ENCODE measurements at places on chromosomes 7 and 10.

- DNase-seq, result no peak
Observed at GRCh38 chr10:92124616-92125143, 166.2 kb downstream of the CPEB3 start.

DNA sequence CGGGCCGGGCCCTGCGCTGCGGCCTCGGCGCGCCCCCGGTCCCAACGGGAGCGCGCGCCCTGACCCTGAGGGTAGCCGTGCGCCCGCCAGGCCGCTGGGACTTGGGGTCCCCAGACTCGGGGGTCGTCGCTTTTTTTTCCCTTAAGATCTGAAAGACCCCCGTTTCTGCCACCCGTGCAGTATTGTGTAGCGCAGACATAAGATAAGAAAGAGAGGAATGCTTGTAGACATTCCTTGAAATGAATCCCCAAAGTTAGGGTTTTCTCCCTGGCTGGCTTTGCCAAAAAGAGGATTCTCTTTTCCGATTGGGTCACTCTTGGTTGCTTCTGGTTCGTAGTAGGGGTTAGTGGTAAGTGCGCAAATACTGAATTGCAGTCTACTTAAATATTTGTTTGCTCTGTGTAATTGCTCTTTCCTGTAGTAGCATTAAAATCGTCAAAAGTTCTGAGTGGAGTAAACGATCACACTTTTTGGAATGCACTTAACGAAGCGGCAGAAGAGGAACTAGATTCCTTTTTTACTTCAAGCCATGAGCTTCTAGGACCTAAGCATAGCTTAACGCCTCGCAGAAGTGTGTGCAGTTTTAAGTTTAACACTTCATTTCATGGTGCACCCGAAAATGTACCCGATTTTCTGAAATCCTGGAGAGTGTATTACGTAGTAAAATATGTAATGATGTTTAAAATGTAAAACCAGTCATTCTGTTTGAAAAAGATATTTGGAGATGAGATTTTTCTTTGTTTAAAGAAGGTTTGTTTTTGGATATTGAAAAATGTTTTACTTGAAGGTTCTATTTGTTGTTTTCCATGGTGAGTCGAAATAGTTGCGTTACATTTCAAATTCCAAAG lies 1.3 kb downstream of the CUL1 start:
- DNase-seq, result no peak

- no peak for DNase-seq
Observed at GRCh38 chr7:20959281-20959680, 172.6 kb upstream of the SP8 start.

DNA sequence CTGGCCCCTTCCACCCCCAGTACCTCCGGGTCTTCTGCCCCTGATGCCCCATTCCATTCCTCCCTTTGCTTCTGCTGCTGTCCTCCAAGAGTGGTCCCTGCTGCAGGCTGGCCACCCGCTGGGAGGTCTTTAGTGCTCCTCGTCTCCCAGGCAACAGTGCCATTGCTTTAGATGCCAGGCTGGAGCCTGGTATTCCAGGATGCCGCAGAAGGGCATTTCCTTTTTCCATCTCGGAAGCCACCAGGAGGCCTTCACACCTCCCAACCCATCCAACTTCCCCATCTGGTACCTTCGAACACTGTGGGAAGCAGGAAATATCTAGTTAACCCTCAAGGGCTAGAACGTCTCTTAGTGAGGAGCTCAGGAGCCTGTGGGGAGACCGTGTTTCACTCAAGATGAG lies 92.9 kb upstream of the DUSP5 start:
- DNase-seq, result no peak

DNA sequence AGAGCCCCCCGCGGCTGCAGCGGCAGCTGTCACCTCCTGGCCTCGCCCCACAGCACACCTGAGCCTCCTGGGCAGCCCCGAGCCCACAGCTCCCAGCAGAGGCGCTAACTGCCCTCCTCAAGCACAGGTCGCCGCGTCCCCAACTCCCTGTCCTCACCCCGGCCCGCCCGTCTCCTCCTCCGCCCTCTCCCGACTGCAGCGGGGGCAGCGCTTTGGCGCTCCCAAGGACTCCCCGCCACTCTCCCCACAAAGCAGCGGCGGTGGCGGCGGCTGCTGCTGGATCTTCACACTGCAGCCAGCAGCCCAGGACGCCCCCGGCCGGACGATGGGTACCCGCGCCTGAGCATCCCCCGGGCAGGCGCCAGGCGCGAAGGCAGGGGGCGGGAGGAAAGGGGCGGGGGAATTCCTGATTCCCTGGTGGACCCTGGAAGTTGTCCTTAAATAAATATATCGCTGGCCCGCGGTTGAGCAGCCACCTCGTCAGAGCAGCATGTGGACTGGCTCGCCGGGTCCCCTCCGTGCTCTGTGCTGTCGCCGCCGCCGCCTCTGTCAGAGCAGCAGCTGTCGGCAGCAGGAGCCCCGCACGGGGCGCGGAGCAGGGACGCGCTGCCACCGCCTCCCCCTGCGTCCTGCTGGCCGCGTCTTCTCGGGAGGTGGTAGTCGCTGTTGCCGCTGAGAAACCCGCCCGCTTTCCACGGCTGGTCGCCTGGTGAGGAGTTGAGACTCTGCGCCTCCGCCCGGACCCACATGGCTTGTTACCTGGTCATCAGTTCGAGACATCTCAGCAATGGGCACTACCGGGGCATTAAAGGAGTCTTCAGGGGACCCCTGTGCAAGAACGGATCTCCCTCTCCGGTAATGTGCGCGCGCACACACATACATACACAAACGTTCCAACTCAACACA lies at the start of gene ZNF804B:
ZNF804B (plus strand) TSS at position 471 of the 906 bp plus-strand sequence; CDS start at position 748, 277 bp downstream.
- DNase-seq, result no peak

GRCh38 chr7:80974396-80975358 lies 55.8 kb upstream of the SEMA3C start:
- no peak for DNase-seq

DNA sequence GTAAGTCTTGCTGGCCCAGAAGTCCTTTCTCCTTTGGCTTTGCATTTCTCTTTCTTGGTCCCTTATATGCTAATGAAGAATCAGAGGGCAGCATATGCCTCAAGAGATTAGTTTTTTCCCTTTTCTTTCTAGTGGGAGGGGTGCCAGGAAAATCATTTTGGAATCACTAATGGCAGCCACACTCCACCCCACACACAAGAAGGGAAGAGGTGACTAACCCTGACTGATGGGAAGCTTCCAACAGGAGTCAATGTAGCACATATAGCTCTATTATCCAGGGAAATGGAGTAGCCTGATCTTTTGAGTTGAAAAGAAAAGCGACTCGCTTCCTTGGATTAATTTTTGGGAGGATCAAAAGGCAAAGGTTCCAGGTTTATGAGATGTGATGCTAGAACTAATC lies 225.3 kb downstream of the KIF20B start:
- DNase-seq, result no peak

- DNase-seq, result no peak
Observed at GRCh38 chr10:19168584-19168983, 120.0 kb downstream of the MALRD1 start.

GRCh38 chr10:126907423-126907970 lies 2.3 kb downstream of the DOCK1 start:
- DNase-seq, result no peak

GRCh38 chr10:129946859-129947258 lies 17.2 kb downstream of the EBF3 start:
- no peak for DNase-seq

Measured in stimulated activated CD8-positive, alpha-beta memory T cell treated with anti-CD3 and anti-CD28 coated beads, Interleukin-15, amount 100 ng/mL, for 48 hours (primary cell).